ENCODE measurements at places on chromosomes 2 and 18.
A peak's percentile ranks its signal among the peaks of the same experiment; 100 is the strongest.

DNA sequence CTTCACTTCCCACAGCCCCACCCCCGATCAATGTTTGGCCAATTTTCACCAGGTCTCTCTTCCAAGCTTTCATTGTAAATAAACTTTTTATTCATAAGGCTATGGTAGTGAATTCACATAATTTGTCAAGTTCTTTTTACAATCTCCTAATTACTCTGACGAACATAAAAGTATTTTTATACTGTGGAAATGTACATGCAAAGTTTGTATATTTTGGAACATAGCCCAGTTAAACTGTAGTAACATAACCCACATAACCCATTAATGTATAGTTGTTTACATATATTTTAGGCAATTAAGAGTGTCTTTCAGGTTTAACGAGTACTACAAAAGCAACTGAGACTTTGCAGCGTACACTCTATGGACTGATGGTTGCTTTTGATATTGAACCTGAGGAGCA lies 228.3 kb upstream of the ERBB4 start:
- no peak for DNase-seq

DNA sequence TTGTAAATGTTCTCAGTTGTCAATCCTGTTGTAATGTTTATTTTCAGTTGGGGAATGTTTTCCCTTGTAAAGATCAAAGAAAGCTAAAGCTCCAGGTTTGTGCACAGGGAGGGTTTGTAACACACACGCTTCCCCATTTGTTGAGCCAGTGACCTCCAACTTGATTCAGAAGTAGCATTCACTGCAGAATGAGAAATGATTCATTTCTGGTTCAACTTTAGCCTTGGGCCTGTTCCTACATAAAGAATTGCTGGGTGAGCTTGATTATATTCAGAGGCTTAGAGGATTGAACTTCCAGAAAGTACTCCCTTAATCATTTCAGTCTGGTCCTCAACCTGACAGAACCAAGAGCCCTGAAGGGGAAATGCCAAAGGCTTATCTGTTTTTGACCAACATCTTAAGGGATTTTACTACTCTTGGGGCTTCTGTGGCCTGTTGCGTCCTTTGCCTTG lies 70.6 kb upstream of the CAVIN2 start:
- no peak for DNase-seq

DNA sequence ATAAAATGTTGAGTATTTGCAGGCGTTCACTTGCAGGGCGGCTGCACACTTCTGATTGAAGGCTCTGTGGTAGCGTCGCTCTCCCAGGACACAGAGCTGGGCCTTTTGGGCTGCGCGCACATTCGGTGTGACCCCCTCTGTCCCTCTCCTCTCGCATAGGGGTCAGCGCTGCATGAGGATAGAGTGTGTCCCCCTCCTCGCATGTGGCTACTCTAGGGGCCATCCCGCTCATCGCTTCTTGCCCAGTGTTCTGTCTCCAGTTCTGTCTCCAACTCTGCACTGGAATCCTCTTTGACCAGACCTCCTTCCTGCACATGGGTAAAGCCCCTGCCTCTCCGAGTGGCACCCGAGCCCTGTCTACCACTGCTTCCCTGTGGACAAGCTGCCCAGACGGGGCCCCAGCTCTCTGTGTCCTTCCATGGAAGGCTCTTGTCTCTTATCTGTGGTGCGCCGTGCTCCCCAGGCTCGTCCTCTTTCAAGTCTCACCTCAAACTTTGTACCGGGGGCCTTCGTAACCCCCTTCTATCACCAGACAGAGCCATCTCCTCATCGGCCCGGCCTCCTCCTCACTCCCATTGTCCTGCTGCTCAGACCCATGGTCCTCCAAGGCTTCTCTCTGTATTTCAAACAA lies 278.0 kb upstream of the HDAC4 start:
- DNase-seq, result no peak

DNA sequence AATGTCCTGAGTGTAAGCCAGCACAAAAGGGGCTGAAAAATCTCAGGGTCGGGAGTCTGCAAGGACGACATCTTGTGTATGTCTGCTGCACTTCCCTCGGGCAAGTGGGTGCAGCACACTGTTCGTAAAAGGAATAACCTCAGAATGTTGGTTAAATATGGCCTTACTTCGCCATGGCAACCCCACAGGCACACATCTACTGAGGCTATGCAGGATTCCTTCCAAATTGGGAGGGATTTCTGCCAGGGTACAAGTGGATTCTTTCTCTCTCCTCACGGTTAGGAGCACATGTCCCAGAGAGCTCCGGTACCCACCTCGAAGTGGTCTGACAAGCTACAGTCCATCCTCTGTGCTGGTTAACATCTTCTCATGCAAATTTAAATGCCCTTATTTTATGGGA lies 277.7 kb upstream of the PXDN start:
- DNase-seq, result no peak

DNA sequence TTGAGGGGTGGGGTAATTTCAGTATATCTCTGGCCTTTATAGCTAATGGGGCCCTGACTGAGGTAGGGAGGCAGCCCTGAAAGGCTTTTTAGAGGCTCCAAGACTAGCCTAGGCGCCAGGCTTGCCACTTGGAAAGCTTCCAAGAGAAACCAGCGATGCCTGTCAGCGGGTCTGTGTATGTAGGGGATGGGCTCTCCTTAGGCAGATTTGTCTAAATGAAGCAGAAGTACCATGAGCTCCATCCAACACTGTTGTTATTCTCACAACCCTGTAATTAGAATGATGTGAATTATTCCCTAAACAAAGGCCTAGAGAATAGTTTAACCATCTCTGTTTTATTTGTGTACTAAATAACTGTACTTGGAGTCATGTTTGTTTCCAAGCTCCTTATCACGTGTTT lies 138.1 kb downstream of the B3GNT2 start:
- no peak for DNase-seq

DNA sequence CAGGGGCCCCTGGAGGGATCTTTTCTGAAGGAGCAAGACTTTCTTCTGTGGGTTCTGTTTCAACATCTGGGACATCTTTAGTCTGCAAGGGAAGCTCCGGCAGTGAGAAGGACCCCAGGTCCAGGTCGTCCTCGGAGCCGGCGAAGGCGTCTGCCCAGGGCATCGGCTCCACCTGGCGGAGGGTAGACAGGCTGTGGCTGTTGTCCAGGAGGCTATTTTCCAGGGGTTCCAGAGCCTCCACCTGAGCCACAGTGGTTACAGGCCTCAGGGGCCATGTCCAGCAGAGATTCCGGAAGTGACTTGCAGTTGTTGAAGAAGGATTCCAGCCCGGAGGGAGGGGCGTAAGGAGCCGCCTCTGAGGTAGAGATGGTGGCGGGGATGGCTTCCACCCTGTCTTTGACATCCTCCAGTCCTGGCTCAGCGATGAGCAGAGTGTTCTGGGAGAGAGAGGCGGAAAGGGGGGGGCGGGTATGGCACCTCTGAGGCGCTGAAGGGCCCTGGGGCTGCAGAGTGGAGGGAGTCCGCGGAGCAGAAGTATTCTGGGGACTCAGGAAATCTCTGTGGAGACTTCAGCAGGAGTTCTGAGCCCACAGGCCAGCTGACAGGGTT lies 891.3 kb upstream of the LRRTM1 start:
- DNase-seq, result no peak

- DNase-seq, result no peak
These were observed 70.0 kb upstream of the CABLES1 start for GRCh38 chr18:23065234-23065806.

DNA sequence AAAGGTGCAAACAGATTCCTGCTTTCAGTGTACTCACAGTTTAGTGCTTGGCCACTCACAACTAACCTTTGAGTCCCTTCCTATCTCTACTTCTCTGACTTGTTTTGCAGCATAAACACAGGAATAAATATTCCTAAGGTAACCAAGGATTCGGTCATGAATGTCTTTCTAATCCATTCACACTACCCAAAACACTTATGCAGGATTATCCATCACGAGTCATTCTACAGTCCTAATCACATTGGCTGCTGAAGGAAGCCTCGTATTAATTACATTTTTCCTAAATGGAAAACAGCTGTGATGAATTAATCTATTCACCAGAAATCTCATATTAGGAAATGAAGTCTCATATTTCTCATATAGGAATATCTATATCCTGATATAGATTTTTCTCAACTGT lies 16.3 kb downstream of the RDH14 start:
- DNase-seq, result no peak

DNA sequence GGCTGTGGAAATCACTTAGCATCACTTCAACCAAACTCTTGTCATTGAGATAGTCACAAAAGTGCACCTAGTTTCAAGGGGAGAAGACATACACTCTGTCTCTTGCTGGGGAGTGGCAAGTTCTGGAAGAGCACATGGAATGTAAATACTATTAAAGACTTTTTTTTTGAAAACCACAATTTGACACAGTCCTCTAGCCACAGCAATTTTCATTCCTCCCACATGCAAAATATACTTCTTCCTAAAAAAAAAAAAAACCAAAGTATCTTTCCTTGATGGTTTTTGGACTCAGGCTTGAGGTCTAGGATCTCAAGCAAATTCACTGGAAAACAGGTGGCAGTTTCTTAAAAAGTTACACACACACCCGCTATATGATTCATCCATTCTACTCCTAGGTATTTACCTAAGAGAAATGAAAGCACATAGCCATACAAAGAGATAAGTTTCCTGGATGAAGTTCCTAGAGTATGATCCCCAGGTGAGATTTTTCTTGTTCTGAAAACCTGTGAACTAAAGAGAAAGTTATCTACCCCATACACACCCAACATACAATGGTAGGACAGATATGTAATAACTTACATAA lies 295.8 kb downstream of the SP3 start:
- no peak for DNase-seq

DNA sequence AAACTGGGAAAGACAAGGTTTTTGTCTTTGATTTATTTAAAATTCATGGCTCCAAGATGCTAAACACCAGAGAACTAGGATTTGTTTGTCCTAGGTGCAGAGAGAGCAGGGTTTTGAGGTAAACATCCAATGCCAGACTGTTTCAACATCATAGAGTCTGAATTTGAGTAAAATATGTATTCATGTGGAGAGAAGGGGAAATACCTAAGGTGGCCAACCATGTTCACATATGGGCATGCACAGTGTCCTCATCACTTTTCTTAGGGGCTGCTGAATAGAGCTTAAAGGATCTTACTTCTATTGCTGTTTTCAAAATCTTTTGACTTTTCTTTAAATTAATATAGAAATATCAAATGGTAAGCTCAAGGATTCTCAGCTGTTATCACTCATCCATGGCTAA lies 287.0 kb upstream of the CCDC68 start:
- no peak for DNase-seq

- no peak for DNase-seq
These were observed 68.6 kb downstream of the NYAP2 start for GRCh38 chr2:225468131-225468530.

DNA sequence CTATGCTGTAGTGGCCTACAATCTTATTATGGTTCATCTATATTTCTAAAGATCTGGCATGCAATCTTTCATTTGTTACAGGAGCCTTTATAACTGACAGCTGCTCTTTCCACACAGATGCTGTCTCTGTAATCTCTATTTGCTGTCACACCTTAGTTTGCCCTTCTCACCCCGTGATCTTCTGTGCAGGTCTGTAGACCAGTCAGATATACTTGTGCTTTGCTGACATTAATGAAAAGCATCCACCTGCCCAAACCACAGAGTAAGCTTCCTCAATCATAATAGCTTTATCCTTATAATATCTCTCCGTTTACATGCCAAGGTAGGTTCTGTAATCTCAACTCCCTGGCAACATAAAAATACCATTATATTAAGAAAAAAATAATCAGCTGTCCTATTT lies 122.4 kb downstream of the GRB14 start:
- DNase-seq, result peak; percentile 42

DNA sequence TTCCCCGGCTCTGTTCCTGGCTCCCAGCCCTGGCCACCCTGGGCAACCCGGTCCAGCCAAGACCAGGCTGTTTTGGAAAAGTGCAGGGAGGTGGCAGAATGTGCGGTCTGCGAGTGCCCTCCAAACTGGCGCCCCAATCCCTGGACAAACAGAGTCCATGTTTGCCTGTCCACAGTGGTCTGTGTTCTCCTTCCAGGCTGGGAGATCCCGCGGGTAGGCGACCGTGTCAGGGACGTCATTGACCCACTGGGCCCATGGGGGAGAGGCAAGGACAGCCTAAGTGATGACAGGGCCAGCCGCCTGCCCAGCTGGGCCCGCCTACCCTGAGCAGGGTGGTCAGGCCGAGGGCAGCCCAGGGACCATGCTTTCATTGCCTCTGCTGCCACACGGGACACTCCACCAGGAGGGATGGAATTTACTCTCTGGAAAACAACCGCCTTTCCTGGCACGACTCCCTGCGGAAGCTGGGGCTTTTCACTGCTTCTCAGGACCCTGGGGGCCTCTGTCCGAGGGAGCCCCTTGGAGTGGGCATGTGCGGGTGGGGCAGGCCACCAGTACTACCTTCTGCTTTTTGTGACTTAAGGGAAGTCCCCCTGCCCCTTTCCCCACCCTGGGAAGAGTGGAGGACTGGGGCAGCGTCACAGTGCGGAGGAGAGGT lies 20.1 kb downstream of the CYP26B1 start:
- DNase-seq, result no peak

GRCh38 chr2:12110074-12110473 lies 363.6 kb downstream of the LPIN1 start:
- no peak for DNase-seq

DNA sequence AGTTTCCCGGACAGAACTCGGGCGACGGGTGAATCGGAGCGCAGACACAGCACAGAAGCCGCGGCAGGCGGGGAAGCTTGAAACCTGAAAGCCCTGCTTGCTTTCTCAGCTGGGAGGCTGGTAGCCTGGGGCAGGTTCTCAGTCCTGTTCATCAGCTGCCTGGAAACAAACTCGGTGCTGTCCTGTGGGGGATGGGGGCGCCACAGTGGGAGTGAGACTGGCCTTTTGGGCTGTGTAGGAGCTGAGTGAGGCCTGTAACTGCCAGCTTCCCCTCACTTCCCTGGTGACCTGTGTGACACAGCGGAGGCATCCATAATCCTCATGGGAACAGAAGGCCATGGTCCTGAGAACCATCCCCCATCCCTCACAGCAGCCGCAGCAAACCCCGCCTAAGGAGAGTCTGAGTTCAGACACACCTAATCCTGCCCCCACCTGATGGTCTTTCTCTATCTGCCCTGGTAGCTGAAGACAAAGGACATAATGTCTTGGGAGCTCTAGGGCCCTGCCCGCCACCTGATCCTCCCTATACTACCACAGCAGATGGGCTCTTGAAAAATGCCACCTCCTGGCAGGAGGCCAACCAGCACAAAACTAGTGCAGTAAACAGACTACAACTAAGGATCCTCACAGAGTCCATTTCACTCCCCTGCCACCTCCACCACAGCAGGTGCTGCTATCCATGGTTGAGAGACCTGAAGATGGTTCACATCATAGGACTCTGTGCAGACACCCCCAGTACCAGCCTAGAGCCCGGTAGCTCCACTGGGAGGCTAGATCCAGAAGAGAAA lies 52.7 kb upstream of the LDLRAD4 start:
- DNase-seq, result no peak

All from NCI-H1930 (cell line).